CD4-positive, CD25-positive, alpha-beta regulatory T cell (primary cell): ENCODE measurements at places on chromosomes 13 and 19. TPM values are rescaled to one million over a fixed set of nuclear protein-coding genes. Genes with fewer than 3 reads are reported as not detected.

DNA sequence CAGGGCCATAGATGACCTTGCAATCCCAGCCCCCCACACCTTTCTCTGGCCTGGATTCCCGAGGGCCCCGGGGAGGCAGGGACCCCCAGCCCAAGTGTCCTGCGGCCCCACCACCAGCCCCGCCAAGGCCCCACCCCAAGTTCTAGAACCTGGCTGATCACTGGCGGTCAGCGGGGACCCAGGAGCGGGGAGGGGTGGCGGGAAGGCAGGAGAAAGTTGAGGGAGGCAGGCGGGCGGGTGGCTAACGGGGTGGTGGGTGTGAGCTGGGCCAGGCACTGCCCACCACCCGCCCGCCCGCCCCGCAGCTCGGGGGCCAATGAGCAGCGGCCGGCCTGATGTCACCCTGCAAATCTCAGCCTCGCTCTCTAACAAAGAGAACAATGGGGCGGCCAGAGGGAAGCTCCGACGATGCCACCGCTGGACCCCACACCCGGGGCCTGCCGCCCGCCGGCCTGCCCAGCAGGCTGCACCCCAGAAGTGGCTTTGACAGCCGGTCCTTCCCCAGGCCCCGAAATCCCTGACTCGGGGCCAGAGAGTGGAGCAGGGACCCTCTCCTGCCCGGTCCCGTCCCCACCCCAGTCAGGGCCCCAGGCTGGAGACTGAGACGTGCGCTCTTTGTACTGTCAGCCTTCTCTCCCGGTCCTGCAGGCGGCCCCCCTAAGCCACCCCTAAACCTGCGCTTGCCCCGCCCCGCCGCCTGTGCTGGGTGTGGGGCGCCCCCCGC is 1.6 kb downstream of the MEX3D start:
- H3K4me1 ChIP-seq, result peaks cover 9% of the 10 kb centered on the region
- no peak for DNase-seq

Gene GSX1
- not detected for total RNA-seq

- no peaks in the 10 kb centered on the region for H3K36me3 ChIP-seq
- DNase-seq, result no peak
- H3K27me3 ChIP-seq, result no peaks in the 10 kb centered on the region
- no peak overlapping the region for H3K4me3 ChIP-seq
- H3K27ac ChIP-seq, result no peak overlapping the region
Measured at GRCh38 chr19:24140099-24140498, 53.1 kb downstream of the ZNF254 start.

DNA sequence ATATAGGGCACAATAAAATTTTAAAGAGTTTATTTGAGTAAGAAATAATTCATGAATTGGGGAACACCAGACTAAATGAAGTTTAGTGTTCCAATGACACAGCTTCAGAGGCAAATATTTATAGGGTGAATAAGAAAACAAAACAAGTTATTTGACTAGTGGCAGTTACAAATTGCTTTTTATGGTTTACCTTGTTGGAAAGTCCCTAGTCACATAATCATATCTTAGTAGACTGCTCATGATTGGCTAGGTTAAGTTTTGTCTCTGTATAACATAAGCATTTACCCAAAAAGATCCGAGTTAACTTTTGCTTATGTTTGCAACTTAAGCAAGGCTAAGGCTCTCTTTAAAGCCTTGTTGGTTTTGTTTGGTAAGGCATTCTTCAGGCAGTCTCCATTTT is 224.7 kb upstream of the MIR17HG start:
- H3K27ac ChIP-seq, result no peak overlapping the region
- no peak for DNase-seq
- H3K27me3 ChIP-seq, result no peaks in the 10 kb centered on the region
- no peaks in the 10 kb centered on the region for H3K4me1 ChIP-seq
- no peaks in the 10 kb centered on the region for H3K36me3 ChIP-seq

Gene ZNF541
- total RNA-seq, result 0.52 TPM

GRCh38 chr13:20073775-20074174 is 87.1 kb downstream of the GJA3 start:
- peaks cover 44% of the 10 kb centered on the region for H3K36me3 ChIP-seq
- H3K4me3 ChIP-seq, result no peak overlapping the region
- no peaks in the 10 kb centered on the region for H3K27me3 ChIP-seq

- no peak overlapping the region for H3K27ac ChIP-seq
- H3K36me3 ChIP-seq, result no peaks in the 10 kb centered on the region
- no peak for DNase-seq
- H3K4me1 ChIP-seq, result no peaks in the 10 kb centered on the region
Measured at GRCh38 chr13:106083620-106084350, 451.7 kb downstream of the EFNB2 start.

Gene ZNF563
- total RNA-seq, result 1.2 TPM

DNA sequence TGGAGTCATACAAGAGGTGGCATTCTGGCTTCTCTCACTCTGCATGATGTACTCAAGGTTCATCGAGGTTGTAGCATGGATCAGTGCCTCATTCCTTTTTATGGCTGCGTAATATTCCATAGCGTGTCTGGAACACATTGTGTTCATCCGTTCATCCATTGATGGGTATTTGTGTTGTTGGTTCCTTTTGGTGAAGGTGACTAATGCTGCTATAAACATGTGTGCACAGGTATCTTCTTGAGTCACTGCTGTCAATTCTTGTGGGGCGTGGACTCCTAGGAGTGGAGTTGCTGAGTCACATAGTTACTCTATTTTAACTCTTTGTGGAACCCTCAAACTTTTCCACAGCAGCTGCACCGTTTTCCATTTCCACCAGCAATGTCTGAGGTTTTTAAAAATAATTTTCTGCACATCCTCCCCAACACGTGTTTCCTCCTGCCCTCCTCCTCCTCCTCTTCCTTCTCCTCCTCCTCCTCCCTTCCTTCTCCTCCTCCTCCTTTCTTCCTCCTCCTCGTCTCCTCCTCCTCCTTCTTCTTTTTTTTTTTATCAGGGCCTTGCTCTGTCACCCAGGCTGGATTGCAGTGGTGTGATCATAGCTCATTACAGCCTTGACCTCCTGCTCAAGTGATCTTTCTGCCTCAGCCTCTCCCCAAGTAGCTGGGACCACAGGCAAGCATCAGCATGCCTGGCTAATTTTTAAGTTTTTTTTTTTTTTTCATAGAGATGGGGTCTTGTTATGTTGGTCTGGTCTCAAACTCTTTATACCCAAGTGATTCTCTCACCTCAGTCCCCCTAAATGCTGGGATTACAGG is 2.0 kb upstream of the TMEM221 start:
- no peak overlapping the region for H3K4me3 ChIP-seq
- no peak overlapping the region for H3K27ac ChIP-seq
- peaks cover 10% of the 10 kb centered on the region for H3K4me1 ChIP-seq

Gene DYRK1B
- total RNA-seq, result 32.6 TPM

- no peaks in the 10 kb centered on the region for H3K27me3 ChIP-seq
- no peak overlapping the region for H3K27ac ChIP-seq
- DNase-seq, result peak; percentile 67
- H3K4me1 ChIP-seq, result peaks cover 16% of the 10 kb centered on the region
- no peaks in the 10 kb centered on the region for H3K36me3 ChIP-seq
- H3K4me3 ChIP-seq, result no peak overlapping the region
Measured at GRCh38 chr19:49937750-49938381, 8.6 kb upstream of the NUP62 start.

DNA sequence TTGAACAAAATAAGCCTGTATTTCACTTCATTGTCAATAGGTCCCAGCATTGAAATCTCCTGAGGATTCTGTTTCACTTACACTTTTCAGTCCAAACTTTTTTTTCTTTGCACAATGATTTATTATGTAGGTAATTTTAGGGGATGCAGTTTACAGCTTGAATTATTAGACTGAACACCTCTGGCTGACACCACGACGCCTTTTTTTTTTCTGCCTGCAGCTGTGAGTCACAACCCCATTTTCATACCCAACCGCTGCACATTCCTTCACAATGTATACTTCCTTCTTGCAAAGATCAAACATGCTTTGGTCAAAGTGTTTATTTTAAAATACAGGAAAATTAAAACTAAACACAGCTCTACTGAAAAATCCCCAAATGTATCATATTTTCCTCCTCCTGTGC is 11.4 kb downstream of the ZIC2 start:
- H3K36me3 ChIP-seq, result no peaks in the 10 kb centered on the region
- peaks cover 61% of the 10 kb centered on the region for H3K27me3 ChIP-seq
- no peak overlapping the region for H3K27ac ChIP-seq
- peaks cover 40% of the 10 kb centered on the region for H3K4me1 ChIP-seq
- no peak overlapping the region for H3K4me3 ChIP-seq
- no peak for DNase-seq

- H3K27me3 ChIP-seq, result no peaks in the 10 kb centered on the region
- no peak overlapping the region for H3K27ac ChIP-seq
- no peak overlapping the region for H3K4me3 ChIP-seq
- H3K36me3 ChIP-seq, result no peaks in the 10 kb centered on the region
- no peaks in the 10 kb centered on the region for H3K4me1 ChIP-seq
- no peak for DNase-seq
Measured at GRCh38 chr13:50396001-50396400, 380.8 kb downstream of the KCNRG start.

Gene NLRP11
- total RNA-seq, result not detected

Gene KLK10
- total RNA-seq, result not detected

Gene ZNF577
- total RNA-seq, result 6.8 TPM

DNA sequence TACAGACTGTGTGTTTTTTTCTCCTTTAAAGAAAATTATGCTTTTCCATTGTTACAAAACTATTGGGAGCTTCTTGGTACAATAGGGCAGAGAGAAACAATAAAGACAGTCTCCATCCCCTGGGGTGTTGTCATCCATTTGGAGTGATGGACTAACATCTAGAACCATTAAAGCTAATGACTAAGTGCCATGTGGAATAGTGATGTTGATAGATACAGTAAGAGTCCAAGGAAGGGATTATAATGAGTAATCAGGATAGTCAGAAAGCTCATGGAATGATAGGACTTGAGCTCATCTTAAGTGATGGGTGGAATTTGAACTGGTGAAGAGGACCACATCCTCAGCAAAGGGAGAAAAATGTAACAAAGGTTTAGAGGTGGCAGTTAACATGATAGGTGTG is 24.1 kb upstream of the FRY start:
- no peaks in the 10 kb centered on the region for H3K36me3 ChIP-seq
- H3K27ac ChIP-seq, result no peak overlapping the region
- H3K27me3 ChIP-seq, result no peaks in the 10 kb centered on the region
- H3K4me1 ChIP-seq, result no peaks in the 10 kb centered on the region
- H3K4me3 ChIP-seq, result no peak overlapping the region

- no peaks in the 10 kb centered on the region for H3K36me3 ChIP-seq
- H3K4me3 ChIP-seq, result no peak overlapping the region
- DNase-seq, result no peak
- H3K27ac ChIP-seq, result no peak overlapping the region
Measured at GRCh38 chr19:32289566-32290210, 55.7 kb upstream of the ZNF507 start.

DNA sequence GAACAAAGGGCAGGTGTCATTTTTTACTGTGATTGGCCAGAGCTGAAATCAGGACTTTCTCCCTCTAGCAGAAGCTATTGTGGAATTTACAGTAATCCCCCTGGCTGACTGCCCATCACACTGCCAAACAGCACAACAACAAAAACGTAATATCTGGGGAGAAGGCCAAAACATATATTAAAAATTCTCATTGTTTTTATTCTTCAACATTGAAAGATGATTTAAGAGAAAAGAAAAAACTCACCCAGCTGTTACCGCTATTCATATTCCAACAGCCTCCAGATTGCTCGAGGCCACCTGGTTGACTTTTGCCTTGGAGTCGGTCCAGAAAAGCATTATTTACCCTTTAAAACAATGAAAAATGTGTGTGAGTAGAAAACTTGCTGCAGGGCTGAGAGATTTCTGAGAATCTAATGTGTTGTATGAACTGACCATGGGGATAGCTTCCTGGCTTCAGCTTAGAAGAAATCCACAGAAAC is 97.2 kb downstream of the EPSTI1 start:
- no peaks in the 10 kb centered on the region for H3K4me1 ChIP-seq
- no peaks in the 10 kb centered on the region for H3K27me3 ChIP-seq
- no peak overlapping the region for H3K27ac ChIP-seq

Gene LPAR6
- 85.4 TPM for total RNA-seq
